ENCODE measurements at places on chromosomes 7 and 10. TPM values are rescaled to one million over a fixed set of nuclear protein-coding genes. Genes with fewer than 3 reads are reported as not detected.

NAT16 gene
- total RNA-seq: not detected

OPN4 gene
- not detected for total RNA-seq

GRCh38 chr7:157010588-157011332, at the start of gene MNX1:
MNX1 (minus strand) TSS chr7:157010663; CDS start chr7:157010350, 313 bp downstream.
- DNase-seq: no peak

- no peak for DNase-seq
Observed at GRCh38 chr7:102895602-102896001, 17.2 kb upstream of the LRRC17 start.

DNA sequence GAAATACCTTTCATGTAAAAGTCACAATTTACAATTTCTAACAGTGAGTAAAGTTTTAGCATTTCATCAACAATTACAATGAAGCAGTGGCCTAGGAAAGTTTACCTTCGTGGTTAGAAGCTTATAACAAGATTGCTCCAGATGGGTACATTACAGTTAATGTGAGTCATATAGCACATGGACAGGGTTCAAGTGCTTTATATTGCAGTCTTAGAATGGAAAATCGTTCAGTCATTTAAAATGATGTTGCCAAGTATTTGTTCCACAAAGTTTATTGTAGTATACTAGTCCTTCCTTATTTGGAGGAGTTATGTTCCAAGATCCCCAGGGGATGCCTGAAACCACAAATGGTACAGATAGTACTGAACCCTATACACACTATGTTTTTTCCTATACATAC, 174.6 kb upstream of the TARP start:
- DNase-seq: no peak

DNA sequence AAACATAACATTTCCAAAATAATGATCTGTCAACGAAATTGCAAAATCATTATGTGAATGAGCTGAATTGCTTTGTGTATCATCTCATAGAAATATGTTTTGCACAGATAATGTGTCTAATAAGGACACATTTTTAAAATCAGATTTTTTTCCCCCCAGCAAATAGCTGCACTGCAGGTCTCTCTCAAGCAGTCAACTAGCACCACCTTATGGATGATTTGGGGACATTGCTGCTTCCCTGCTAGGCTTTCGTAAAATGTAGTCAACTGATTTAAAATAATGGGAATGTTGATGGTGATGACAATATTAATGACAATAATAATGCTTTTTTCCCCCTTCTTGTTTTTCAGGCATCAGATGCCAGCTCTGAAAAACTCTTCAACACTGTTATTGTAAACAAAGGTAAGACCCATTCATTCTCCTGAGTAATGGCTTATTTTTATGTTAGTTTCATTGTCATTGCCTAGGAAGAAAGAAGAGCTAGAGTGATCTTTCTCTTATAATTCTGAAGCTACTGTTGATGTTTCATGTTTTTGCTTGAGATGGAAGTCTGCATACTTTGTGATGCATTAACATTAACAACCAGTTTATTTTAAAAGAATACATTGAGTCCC, 433.6 kb upstream of the GALNT17 start:
- no peak for DNase-seq

GRCh38 chr7:137772748-137773147, 74.0 kb downstream of the DGKI start:
- no peak for DNase-seq

DNA sequence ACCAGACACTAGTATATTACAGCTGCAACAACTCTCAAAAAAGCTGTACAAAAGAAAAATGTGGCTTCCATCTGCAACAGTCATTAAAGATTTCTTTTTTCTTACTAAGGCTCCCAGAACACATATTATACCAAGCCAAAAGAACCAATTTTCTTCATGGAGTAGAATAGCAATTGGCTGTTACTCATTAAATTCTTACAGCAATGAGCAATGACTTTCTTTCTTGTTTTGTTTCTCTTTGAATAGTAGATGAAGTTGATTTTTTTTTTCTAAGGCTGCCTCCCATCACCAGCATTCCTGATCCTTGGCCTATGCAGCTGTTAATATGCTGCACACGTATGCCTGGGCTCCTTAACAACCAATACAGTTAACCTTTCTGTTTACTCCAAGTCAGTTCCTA, 36.6 kb upstream of the SPOCK2 start:
- DNase-seq: no peak

- no peak for DNase-seq
Observed at GRCh38 chr7:119888251-119888650, 384.7 kb upstream of the KCND2 start.

DNA sequence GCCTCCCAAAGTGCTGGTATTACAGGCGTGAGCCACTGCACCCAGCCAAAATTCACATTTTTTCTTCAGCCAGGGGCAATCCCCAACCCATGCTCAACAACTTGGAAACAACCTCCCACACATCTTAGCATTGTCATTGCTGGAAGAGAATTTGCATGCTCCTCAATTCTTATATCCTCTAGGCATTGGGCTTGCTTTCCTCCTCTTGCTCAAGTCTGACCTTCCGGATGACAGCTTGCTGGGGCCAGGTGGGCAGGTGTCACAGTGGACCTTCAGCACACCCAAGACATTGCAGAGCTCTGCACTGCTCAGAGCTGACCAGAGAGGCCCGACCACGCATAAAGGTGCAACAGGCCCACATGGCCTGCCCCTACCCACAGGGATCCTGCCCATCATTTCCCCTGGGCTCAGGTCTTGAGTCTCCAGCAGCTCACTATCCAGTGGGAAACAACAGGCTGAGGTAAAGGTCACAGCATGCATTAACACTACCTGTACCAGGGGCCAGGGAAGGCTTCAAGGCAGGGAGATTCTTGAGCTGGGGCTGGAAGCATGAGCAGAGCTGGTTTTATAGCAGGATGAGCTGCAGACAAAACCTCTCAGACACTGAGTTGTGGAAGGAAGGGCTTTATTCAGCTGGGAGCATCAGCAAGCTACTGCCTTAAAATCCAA, 6.8 kb upstream of the GPR15LG start:
- no peak for DNase-seq

DNA sequence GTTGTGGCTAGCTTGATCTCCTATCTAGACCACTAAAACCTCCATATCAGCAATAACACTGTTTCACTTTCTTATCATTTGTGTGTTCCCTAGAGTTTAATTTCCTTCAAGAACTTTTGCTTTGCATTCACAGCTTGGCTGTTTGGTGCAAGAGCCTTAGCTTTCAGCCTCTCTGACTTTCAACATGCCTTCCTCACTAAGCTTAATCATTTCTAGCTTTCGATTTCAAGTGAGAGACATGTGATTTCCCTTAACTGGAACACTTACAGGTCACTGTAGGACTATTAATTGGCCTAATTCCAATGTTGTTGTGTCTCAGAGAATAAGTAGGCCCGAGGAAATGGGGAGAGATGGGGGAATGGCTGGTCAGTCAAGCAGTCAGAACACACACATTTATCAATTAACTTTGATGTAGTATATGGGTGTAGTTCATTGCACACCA, 10.6 kb upstream of the BPGM start:
- no peak for DNase-seq

- DNase-seq: no peak
Observed at GRCh38 chr10:85124603-85125051, 796.2 kb downstream of the CCSER2 start.

CACNB2 gene
- total RNA-seq: 0.19 TPM

DNA sequence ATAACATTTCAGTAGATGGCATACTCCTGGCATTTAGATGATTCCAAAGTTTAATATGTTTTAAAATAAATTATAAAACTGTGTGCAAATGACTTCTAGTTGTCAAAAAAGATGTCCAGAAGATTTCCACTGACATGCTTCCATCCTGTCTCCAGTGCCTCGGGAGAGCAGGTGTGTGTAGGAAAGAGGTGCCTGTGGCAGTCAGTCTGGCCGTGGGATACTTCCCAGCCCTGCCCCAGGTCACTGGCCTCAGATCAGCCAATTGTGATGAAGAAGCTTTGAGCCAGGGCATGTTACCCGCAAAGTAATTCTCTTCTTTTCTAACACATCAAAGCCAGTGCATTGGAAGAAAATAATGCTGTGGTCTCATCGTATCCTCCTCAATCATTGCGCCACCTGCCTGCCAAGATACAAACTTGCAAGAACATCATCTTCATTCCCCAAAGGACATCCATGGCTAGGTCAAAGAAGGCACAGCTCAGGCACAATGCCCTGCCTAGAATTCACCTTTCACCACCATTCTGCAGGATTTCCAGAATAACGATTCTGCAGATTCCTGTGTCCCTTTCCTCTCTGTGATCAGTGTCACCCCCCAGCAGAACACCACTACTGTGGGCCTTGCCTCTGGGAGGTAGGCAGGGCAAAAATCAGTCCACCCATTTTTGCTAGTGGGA, 6.3 kb upstream of the KCNMA1 start:
- DNase-seq: no peak

AEBP1 gene
- 267 TPM for total RNA-seq

GRCh38 chr10:69842020-69842419, 40.3 kb downstream of the COL13A1 start:
- no peak for DNase-seq

GRCh38 chr10:74837743-74838142, 11.3 kb downstream of the KAT6B start:
- no peak for DNase-seq

GRCh38 chr7:135334830-135335543, 101.3 kb downstream of the STRA8 start:
- DNase-seq: no peak

- peak; percentile 89 for DNase-seq
Observed at GRCh38 chr7:30755384-30756154, 3.6 kb downstream of the INMT start.

Measured in mesenteric fat pad (tissue), 1 donor.